NT2/D1 (cell line): ENCODE measurements at places on chromosomes 6 and 20.

DNA sequence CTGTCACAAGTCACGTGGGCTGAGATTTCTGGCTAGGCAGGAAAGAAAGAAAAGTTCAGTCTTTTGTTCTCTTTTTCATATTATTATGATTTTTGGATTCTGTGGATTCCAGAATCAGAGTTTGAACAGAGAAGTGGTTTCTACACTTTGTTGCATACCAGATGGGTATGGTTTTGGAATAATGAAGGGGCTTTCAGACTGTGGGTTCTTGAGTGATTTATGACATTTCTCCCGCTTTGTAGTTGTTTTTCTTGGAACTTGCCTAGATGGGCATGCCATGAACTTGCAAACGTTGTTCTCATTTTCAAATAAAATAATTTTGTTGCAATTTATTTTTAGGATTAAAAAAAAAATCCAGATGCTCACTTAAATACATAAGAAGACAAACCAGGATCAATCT, 34.4 kb downstream of the CBFA2T2 start:
- no peak for DNase-seq

- no peak for DNase-seq
Measured at GRCh38 chr6:16947375-16948015, 154.4 kb upstream of the STMND1 start.

- DNase-seq: no peak
Measured at GRCh38 chr20:45409521-45410272, 1.6 kb downstream of the DBNDD2 start.

DNA sequence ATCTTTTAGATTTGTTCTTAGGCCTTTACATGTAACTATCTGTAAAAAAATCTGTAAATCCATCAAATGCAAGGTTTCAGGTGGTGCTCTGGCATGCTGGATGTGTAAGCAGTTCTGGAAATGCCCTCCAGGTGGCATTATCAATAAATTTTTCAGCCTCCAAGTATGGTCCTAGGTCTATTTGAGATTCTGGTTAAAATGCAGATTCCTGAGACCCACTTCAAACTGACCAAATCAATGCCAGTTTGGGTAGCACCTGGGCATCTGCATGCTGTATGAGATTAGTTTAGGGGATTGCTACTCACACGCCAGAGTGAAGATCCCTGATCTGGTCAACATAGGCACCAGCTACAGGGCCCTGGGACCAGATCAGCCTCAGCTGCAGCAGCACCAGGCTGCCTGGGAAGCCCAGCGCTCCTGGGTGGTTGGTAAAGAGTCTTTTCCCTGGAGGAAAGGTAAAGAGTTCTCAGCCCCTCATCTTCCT, 507.3 kb upstream of the CITED2 start:
- DNase-seq: no peak

- DNase-seq: no peak
Measured at GRCh38 chr6:83505356-83505755, 7.0 kb upstream of the PRSS35 start.

DNA sequence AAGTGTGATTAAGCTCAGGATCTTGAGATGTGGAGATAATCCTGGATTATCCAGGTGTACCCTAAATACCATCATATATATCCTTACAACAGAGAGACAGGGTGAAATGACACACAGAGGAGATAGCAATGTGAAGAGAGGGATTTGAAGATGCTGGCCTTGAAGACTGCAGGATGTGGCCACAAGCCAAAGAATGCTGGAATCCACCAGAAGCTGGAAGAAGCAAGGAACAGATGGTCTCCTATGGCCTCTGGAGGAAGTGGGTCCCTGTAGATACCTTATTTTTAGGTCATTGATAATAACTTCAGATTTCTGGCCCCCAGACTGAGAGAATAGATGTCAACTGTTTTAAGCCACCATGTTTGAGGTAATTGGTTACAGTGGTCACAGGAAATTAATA, 95.0 kb downstream of the PAK5 start:
- DNase-seq: no peak
